ENCODE measurements at places on chromosomes 3 and 15.

- no peak for DNase-seq
These were observed 218.3 kb upstream of the LYSMD4 start for GRCh38 chr15:99951511-99951910.

DNA sequence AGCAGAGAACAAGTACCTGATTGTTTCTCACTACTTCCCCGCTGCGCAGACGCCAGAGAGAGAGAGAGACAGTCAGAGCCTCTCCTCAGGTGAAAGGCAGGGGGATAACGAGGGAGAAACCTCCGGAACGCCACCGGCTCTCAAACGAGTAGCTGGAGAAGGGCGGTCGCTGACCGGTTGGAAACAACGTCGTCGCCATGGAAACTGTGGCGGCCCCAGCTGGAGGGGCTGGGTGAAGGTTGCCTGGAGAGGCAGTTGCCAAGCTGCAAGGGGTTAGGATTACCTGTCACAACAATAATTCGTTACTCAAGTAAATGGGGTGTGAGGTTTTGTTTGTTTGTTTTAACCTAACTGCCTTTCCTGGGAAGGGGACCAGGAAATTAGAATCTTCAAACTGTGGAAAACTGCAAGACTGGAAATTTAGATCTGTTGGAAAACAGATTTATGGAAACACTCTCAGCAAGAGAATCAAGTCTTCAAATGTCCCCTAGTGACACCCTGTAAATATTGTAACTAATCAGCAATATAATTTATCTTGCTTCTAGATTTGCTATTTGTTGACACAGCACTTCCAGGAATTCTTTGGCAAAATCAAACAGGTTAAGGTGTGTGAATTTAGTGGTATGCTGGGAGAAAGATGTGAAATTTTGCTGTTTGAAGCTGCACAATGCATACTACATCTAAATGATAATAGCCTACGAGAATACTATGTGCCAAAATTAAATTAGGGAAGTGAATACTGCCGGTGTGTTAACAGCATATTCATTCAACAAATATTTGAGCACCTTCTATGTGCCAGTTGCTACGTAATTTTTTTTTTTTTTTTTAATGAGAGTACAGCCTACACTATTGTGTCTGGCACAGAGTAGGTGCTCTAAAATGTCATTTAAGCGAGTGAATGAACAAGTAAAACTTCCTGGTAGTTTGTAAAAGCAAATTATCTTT is at the start of gene DNAH12:
Gene DNAH12, minus strand, starts transcription at position 164 of the 945 bp plus-strand sequence. CDS start 1,474 bp downstream, outside the sequence.
- DNase-seq = peak; percentile 20

DNA sequence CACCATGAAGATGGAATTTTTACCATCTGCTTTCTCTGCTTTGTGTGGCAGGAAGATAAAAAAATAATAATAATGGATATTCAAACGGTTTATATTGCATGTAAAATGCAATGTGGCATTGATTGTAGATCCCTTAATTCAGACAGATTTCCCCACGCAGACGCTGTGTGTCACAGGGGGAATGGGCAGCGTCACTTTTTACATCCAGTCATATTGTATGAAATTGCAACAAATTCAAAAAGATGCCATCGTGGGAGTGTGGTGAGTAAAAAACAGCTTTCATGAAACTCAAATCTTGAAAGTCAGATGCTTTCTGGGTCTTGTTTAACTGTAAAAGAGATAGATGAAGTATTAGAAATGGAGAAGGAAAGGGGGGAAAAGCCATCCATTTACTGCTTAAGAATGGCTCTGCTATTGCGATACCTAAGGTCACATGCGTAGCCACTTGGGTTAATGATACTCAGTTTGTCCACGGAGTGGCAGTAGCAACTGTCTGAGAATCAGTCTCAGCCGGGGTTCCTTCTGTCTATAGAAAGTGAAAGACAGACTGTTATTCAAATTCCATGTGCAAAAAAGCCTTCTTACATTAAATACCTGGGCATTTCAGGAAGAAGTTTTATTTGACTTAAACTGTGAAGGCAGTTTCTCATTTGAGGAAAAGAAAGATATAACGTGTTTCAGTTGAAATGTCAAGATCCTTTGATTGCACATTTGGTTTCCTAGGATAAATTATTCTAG is 28.5 kb downstream of the BTD start:
- DNase-seq = peak; percentile 69

DNA sequence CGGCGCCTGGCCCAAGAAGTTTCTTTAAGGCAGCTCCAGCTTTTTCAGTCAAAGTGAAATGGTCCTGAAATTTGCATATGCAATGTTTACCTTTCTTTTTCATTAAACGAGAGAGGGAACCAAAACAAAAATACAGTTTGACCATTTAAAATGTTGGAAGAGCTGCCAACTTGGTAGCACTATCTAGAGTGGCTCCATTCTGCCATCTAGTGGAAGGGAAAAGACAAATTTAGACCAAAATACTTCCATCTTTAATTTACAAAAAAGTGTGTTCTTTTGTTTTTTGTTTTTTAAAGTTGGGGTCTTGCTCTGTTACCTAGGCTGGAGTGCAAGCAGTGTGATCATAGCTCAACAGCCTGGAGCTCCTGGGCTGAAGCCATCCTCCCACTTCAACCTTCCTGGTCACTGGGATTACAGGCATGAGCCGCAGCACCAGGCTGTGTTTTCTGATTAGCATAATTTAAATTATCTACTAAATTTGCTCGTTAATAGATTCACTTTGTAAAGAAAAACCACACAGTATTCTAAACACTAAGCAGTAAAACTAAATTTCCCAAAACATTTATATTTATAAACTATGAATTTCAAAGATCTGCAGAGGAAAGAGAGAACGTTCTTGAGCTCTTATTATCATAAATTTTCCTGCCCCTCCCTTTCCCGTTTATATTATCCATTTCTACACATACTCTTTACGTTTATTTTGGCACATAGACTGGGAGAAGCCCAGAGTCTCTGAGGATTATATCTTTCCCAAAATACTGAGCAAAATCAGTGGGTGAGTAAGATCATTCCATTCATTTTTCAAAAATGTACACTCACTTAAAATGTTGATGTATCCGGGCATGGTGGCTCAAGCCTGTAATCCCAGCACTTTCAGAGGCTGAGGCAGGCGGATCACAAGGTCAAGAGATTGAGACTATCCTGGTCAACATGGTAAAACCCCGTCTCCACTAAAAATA is 15.4 kb upstream of the RFC4 start:
- DNase-seq = no peak
